ENCODE measurements at places on chromosomes 6 and 20.

DNA sequence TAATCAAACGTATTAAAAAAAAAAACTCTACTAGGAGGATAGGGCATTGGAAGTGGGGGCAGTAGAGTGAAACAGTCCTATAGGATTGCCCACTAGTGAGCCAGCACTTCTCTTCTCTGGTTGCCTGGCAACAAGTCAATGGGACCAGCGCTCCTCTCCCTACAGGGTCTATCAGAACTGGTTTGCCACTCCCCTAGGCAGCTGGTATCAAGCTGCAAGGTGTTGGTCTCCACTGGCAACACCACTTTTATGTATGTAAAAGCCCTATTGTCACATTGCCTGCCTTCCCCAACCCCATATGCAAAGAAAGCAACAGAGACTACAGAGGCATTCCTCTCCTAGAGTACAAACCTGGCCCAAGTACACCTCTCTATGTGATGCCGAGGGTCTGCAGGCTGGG is 166.9 kb upstream of the MCHR2 start:
- DNase-seq = no peak

DNA sequence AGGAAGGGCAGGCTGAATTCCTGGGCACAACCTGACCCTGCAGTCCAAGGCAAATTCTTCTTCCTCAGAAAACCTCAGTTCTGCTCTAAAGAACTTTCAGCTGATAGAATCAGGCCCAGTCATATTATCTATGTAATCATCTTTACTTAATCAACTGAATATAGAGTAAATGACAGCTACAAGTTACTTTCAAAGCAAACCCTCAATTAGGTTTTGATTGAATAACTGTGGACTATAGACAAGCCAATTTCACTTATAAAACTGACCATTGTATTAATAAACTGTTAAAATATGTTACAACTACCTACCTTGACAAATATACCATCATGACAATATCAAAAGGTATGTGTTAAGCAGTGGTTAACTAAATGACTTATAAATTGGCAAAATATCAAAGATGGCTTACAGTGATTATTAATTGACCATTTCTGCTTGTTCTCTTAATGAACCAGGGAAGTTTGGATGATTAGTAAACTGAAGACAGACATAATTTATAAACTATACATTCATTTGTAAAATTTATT is 46.1 kb upstream of the ADGRF5 start:
- DNase-seq = no peak

DNA sequence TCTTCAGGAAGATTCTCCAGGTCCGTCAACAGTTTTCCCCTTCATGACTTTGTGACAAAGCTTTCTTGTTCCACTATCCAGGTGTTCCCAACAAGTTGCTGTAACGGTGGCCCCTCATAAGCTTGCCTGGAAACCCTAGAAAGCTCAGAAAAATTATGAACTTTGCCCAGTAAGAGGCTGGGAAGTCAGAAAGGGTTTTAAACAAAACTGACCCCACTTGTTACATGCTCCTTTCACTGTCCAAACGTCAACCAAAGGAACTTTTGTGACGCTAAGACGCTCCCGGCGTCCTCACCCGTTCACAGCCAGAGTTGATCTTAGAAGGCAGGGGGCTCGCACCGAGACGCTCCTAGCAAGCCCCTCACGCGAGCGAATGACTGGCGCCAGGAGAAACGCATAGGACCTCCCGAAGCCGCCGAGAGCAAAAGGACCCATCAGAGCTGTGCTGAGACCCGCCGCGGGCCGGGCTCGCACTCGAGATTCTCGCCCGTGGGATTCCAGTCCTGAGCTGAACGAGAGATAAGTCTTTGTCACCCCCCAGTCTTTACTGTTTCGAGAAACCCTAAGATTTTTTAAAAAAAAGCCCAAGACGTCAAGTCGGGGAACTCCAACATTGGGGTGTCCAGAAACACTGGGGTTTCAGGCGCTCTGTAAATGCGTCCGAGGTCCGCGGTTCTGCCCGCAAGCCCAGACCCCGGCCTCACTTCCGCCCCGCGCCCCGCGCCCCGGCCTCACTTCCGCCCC is 544 bp upstream of the ACAT2 start:
- no peak for DNase-seq

DNA sequence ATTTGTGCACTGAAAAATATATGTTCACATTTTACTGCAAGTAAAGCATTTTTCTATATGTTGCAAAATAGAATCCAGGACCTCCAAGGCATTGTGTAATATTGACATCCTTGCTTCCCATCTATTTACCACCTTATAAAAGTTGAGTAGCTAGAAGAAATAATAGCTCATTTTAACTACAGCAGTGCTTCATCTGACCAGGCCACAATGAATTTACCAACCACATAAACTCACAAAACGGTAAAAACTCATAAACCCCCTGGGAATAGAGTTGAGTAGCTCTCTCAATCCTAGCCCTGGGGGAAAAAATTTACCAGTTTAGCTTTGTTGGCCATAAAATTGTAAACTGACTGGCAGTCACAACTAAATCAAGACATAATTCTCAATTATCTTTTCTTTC is 3.9 kb downstream of the ATXN1 start:
- no peak for DNase-seq

DNA sequence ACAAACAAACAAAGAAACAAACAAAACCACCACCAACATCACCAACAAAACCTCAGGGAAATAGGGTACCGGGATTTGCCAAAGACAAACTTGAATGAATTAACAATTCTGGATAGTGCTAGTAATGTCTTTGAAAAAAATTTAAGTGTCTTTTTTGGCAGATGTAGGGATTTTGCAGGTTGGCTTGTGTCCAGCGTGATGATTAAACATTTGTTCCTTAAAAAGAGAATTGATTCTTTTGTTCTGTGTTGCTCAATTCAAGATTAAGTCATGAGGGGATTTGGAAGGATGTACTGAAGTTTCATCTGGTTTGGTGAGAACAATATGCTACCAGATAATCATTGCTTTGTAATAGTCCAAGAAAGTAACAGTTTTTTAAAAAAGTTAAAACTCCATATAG is 125.1 kb upstream of the HS3ST5 start:
- no peak for DNase-seq
